Myocyte (in vitro differentiated cells): ENCODE measurements at places on chromosomes 16 and 17. TPM values are rescaled to one million over a fixed set of nuclear protein-coding genes. Genes with fewer than 3 reads are reported as not detected.

DNA sequence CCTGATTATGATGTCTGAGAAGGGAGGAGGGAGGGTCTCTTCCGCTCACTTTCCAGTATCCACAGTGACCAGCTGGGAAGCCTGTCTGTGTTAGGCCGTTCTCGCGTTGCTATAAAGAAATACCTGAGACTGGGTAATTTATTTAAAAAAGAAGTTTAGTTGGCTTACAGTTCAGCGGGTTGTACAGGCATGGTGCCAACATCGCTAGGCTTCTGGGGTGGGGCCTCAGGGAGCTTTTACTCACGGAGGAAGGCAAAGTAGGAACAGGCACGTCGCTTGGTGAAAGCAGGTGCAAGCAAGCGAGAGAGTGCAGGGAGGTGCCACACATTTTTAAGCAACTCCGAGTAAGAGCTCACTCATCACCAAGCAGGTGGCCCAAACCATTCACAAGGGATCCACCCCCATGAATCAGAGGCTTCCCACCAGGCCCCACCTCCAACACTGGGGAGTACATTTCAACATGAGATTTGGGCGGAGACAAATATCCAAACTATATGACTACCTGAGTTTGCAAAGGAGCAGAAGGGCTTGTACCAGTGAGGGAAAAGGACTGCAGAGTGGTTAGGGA, 137.5 kb downstream of the CCDC182 start:
- DNase-seq = peak; percentile 91

Gene SDR42E1
- total RNA-seq = 0.62 and 1.0 TPM in 2 replicates

DNA sequence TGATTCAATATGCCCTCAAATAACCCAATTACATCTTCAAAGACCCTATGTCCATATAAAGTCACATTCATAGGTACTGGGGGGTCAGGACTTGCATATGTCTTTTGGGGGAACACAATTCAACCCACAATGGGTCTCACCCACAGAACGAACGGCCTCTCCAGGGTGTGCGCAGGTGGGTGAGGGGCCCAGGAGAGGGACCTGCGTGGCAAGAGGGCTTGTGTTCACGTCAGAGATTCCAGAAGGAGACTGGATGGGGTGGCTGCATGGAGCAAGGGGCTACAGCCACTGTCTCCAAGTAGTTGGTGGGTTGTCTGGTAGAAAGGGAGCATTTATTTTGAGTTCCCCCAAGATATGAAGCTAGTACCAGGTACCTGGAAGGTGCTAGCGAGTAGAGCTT, 212.2 kb downstream of the SEC14L1 start:
- no peak for DNase-seq

DNA sequence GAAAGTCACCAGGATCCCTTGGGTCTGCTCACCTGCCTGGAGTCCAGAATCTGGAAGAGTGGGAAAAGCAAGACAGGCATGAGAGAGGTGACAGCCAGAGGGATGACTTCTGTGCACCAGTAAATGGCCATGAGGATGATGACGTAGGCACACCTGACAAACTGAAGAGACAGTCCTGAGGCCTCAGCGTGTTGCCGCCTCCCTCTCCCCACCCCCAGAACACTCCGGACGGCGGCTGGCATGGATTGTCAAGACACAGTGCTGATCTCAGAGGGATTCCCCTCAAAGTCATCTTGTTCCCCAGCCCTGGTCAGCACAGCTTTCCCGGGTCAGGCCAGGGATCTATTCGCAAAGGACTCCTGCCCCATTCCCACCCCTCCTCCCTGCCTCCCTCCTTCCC, 6.2 kb downstream of the SLC13A5 start:
- DNase-seq = no peak

Gene KLHL36
- 56.0 and 67.2 TPM in 2 replicates for total RNA-seq

GRCh38 chr17:51427856-51428255, 167.5 kb downstream of the UTP18 start:
- no peak for DNase-seq

DNA sequence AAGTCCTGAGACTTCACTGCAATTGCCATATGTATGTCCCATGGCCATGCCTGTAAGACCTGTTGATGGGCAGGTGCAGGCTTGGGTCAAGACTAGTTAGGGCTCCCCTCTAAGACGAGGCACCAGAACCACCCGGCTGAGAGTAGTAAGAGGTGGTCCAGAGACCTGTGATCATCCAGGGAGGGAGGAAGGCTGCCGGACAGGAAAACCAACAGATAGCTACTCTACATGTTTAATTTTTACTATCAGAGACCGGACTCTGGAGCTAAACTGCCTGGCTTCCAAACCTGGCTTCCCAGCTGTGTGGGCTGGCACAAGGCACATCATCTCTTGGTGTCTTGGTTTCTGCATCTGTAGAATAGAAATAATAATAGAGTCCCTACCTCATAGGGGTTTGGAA, 73.0 kb downstream of the ERCC4 start:
- no peak for DNase-seq

- no peak for DNase-seq
These were observed 101.9 kb downstream of the LITAF start for GRCh38 chr16:11484691-11485258.

Gene CTRB1
- total RNA-seq = 3.4 and 4.5 TPM in 2 replicates

GRCh38 chr16:51839727-51840462, 688.8 kb upstream of the SALL1 start:
- DNase-seq = peak; percentile 64

DNA sequence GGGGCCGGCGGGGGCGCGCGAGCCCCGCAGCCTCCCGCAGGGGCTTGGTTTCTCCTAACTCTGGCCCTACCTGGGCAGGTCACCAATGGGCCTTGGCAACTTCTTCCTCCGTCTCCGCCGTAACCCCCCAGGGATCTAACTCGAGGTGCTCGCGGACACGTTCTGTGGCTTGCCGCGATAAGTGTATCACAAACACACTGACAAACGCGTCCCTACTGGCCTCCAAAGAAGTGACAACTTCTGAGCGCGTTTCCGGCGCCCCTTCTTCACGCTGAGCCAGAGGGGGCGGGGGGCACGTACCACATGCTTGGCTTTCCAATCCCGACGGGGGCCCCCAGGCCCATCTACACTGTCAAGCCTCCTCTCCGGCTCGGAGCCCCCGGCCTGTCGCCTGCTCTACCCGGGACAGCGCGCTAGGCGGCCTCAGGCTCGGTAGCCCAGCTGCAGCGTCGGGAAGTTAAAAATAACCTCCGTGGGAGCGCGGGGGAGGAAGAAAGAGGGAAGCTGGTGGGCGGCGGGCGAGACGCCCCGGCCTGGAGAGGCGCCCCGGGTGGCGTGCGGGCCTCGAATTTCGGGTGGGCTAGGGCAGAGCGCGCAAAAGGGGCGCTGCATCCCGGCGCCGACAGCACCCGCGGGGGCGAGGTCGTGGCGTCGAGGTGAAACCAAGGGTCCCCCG, 725 bp upstream of the SPHK1 start:
- DNase-seq = peak; percentile 74

GRCh38 chr17:13581925-13582324, 19.8 kb downstream of the HS3ST3A1 start:
- DNase-seq = no peak

Gene RNF43
- not detected in 2 replicates for total RNA-seq

DNA sequence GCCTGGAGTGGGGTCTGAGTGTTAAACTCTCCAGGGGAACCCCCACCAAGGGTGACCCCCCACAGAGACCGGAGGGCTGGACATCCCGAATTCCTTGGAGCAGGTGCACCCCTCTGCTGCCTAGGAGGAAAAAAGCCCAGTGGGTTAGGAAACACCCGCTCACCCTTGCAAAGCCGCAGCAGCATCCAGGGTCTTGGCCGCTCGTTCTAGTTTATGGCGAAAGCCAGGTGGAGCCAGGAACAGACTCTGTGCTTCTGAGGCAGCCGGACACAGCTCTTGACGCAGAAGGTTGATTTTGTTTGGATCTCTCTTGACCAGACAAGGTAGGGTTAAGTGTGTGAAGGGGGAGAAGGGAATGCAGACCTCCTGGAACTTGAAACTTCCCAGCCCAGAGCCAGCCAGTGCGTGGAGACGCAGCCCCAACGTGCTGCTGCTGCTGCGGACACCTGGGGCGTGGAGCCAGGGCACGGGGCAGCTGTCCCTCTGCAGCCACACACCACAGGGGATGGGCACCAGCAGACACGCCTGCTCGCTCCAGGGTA, 154.5 kb downstream of the LAT start:
- DNase-seq = peak; percentile 81

Gene CA7
- total RNA-seq = 3.4 and 4.2 TPM in 2 replicates

DNA sequence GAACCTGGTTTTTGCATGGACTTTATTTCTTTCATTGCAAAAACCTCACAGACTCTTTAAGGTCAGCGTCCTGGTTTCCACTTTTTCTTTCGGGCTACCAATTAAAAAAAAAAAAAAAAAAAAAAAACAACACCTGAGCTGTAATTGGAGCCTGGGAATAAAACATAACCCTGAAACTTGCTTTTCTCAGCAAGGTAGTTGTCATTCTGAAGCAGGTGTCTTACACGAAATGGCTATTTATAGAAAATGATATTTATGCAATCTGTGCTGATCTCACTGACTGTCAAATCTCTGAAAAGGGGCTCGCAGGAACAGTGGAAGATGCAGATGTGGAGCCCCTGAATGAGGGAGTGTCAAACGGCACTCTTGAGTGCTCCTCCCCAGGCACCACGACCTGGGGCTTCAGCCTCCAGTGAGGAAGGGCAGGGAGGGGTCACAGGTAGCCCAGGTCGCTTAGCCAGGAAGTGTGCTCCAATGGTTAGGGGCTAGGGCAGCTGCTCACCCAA, 10.4 kb upstream of the COTL1 start:
- no peak for DNase-seq

- no peak for DNase-seq
These were observed 27.0 kb upstream of the ANKRD40CL start for GRCh38 chr17:50794361-50794760.

DNA sequence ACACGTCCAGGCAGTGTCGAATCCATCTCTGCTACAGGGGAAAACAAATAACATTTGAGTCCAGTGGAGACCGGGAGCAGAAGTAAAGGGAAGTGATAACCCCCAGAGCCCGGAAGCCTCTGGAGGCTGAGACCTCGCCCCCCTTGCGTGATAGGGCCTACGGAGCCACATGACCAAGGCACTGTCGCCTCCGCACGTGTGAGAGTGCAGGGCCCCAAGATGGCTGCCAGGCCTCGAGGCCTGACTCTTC, 7.2 kb upstream of the CD68 start:
- no peak for DNase-seq

DNA sequence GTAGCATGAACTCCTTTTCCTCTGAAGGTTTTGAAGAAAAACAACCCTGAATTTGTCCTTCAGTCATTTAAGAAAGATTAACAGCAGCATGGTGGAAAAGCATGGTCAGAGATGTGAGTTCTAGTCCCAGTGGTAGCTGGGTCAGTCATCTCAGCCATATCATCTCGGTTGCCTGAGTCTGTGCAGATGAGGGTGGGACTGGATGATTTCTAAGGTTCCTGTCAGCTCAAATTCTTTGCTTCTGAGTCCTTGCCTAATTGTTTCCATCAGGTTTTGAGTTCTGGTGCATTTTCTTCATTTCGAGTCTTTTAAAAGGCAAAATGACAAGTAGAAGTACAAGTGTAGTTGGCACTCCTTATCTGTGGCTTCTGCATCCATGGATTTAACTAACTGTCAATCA, 63.9 kb downstream of the TNRC6C start:
- no peak for DNase-seq

- DNase-seq = no peak
These were observed 26.7 kb downstream of the MAP2K6 start for GRCh38 chr17:69441179-69441578.

Gene PRSS21
- not detected in 2 replicates for total RNA-seq

DNA sequence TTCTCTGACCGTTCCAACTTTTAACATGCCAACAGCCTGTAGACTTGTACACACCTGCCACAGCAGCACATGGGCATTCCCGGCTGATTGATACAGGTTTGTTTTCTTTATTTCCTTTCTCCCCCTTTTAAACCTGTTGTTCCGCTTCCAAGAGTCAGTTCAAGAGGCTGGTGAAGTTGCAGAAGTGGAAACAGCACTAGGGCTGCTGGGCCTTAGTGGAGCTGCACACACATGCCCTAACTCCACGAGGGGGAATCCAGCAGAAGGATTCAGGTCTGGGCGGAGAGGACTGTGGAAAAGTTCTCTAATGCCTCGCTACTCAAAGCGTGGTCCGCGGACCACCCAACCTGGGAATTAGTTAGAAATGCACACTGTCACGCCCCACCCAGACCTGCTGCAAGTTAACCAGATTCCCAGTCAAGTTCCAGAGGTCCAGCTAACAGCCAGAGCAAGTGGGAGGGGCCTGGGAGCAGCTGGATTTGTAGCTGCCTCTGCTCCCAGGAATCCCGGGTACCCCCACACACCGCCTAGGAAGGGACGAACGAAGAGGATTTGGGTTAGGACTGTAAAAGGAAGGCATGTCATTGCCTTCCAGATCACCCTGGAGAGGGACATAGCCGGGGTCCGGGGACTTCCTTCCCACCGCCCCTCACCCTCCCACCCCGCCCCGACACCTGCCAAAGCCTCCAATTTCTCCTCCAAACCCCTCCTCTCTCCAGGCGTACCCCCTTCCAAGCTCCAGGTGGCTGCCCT, 542 bp downstream of the SLC39A11 start:
- DNase-seq = peak; percentile 55

DNA sequence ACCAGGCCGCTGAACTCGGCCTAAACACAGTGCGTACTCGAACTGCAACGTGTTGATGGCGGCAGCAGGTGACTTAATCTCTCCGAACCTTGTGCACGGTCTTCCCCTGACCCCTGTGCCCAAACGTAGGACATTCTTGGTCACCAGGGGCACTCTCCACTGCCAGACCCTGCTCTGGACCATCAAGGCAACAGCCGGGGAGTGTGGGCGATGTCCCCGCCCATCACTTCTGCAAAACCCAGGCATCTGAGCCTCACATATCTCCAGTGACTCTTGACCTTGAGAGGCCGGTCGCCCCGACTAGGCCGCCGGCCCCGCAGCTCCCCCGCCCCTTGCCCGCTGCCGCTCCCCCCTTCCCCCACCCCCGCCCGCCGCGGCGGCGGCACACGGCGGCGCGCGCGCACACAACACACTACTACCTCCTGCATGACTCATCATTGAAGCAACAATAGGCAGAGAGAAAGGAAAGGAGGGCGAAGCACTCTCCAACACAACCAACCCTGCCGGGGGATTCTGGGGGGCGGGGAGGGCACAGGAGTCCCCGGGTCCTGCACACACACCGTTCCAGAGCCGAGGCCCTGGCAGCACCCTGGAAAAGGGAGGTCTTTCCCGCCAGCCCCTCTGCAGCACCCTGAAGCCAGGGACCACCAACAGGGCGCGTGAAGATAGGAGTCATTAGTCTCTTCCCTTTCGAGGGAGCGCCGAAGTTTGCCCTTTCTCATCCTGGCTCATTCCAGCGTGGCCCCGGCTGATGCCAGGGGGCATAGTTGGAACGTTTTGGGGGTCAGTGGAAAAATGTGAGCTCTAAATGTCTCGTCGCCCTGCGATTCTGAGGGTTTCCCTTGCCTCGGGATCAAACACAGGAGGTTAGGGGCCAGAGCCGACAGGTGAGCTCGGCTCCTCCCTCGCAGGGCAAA, 1.9 kb downstream of the MNT start:
- DNase-seq = peak; percentile 80
